ENCODE measurements at places on chromosomes 13 and 19.

DNA sequence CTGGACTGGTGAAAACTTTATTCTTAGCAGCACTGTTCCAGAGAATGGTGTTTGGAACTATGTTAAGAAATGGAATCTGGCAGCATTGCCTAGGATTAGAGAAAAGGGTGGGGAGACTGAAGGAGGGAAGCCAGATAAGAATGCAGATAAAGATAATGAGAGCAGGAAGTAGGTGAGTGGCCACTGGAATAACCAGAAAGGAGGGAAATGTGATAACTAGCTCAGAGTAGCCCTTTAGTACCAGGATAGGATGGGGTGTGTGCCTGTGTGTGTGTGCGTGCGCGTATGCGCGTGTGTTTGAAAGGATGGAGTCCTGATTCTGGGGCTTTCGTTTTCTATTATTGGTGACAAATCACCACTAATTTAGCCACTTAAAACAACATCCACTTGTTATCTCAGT is 33.4 kb upstream of the FRY start:
- DNase-seq: no peak

DNA sequence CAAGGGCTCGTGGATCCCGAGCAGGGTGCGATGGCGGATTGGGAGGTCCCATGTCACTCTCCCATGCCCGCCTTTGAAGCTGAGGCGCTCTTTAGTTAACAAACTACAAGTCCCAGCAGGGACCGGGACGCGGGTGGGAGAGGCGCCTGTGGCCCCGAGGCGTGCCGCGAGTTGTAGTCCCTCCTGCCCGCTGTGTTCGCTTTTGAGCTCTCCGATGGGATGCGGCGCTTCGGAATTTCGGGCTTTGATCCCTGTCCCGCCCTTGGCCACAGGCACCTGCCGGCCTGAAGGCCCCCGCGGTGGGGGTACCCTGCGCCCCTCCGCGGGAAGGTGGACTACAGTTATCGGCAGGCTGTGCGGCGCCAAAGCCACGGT is 11.0 kb downstream of the CYTH2 start:
- no peak for DNase-seq

DNA sequence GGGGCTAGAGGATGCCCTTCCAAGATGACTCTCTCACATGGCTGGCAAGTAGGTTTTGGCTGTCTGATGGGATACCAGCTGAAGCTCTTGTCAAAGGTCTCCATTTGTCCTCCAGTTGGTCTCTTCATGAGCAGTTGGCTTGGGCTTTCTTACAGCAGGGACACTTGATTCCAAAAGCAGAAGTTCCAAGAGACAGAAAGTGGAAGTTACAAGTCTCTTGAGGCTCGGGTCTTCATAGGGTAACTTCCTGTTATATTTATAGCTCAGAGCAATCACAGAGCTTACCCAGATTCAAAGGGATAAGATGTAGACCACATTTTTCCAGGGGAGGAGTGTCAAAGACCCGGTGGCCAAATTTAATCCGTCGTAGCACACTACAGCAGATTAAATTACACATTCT is 440.0 kb downstream of the RFC3 start:
- DNase-seq: no peak

DNA sequence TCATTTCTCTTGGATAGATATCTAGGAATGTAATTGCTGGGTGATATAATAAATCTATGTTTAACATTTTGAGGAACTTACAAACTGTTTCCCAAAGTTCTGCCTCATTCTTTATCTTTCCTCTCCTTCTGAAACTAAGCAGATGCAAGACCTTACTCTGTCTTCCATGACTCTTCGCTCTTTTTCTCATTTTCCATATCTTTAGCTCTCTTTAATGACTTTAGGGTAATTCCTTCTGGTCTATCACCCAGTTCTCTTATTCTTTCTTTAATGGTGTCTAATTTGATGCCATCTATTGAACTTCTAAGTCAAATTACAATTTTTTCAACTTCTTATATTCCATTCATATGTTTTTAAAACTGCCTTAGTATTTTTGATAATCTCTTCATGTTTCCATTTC is 316.6 kb downstream of the POU4F1 start:
- no peak for DNase-seq

- no peak for DNase-seq
These were observed 327.6 kb downstream of the TBC1D4 start for GRCh38 chr13:75154331-75154730.

DNA sequence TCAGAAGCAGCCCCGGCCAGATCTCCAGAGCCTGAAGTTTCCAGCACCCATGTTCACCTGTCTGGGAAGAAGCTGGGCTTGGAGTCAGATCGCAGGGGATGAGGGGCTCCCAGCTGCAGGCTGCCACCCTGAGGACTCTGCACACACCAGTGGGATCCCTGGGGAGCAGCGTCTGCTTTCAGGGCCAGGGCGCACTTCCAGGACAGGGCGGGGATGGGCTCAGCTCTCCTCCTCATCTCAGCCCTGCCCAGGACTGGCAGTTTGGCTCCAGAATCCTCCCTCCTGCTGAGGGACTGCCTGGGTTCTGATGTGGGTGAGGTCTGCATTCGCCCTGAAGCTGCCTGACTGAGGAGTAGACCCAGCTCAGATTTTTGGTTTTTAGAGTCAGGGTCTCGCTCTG is 3.5 kb downstream of the SLC7A9 start:
- DNase-seq: no peak

DNA sequence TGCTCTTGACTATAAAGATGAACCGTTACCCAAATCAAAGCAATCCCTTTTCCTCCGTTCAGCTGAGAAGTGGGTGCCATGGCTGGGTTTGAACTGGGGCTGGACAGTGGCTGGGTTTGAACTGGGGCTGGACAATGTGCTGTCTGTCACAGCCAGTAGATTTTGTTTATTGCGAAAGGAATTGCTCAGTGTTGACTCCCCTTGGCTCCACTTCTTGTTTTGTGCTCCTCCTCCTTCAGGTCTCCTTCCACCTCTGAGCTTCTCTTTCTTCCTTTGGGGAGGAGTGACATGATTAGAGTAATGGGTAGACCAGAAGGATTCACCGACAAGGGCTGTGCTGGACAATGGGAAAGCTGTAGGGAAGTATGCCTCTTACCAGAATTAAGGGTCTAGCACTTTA is 19.4 kb upstream of the MBNL2 start:
- DNase-seq: no peak
